Left ventricle myocardium inferior (tissue), 1 donor: ENCODE measurements at places on chromosomes 7 and 10.

- no peak for DNase-seq
Observed at GRCh38 chr10:111107846-111108245, 31.0 kb downstream of the ADRA2A start.

GRCh38 chr10:96211764-96212163, 59.6 kb downstream of the BLNK start:
- no peak for DNase-seq

DNA sequence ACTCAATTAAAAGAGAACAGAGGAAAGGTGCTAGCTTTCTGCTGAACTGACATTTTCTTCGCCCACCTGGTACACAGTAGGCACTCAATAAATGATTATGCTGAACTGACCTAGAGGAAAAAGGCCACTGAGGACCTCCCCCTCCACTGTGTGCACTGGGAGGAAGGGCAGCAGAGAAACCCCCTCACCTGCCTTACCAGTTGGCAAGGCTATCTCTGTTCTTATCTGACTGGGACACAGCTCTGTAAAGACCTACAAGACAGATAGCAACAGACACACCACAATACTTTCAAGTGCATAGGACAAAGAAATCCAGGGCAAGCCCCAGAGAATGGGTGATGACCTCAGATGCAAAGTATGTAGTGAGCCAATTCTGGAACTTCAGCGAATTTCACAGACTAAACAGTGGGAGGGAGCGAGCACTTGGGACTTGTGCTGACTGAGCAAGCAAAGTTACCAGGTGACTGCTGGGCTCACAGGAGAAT, 30.4 kb downstream of the PDLIM1 start:
- DNase-seq = no peak

GRCh38 chr7:97020601-97020995, 4.0 kb downstream of the DLX5 start:
- no peak for DNase-seq

- no peak for DNase-seq
Observed at GRCh38 chr7:66522518-66522917, 106.2 kb upstream of the KCTD7 start.

DNA sequence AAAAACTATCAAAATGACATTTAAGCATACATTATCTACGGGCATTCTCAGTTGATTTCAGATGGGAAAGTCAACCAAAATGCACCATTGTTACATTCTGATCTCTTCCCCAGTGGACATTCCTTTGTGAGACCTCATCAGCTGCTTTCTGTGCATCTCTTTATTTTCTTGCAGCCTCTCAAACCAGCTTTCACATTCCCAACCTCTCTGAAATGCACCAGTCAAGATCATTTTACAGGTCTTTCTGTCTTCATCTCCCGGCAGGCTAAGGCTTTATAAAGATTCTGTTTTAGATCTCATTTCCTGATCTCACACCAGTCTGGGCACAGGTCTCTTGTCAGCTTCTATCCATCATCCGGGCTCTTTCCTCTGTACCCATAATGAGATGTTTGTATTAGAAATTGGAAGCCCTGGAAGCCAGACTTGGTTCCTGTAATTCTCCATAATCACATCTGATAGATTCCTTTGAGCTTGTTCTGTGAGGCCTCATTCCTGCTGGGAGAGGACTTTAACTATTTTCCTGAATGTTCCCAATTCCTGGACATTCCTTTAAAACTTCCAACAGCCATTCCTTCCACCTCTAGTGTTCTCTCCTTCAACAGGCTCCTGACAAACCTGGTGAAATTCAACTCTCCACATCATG, 44.3 kb upstream of the ARL4A start:
- no peak for DNase-seq

DNA sequence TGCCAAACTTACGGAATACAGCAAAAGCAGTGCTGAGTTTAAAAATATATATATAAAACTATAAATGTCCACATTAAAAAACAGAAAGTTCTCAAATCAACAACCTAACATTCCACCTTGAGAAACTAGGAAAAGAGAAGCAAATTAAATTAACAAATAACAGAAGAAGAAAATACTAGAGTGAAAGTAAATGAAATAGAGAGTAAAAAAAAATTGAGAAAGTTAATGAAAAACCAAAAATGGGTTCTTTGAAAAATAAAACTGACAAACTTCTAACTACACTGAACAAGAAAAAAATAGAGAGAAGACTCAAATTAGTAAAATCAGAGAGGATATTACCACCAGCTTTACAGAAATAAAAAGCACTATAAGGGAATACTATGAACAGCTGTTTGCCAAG, 22.1 kb downstream of the RASGEF1A start:
- no peak for DNase-seq

DNA sequence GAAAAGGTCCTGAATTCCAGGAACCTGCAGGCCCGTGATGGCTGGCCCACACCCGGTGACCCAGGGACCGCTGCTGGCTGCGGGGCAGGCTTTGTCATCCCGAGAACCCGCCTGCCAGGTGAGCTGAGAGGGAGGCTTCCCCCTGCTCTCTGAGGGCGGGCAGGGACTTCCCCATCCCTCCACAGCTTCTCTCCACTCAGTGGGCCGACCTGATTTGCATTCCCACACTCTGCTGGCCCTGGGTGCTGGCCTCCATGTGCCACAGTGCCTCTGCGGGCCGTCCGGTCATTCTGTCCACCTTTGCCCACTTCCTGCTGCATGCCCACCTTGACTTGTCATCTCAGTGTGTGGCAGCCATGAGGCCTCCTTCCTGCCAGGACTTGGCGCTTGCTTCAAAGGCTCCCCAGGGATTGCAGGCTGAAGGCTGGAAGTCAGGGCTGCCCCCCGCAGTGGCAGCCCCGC, 35.3 kb downstream of the PALD1 start:
- DNase-seq = no peak

GRCh38 chr7:157652954-157653826, 316.4 kb downstream of the DNAJB6 start:
- DNase-seq = no peak

DNA sequence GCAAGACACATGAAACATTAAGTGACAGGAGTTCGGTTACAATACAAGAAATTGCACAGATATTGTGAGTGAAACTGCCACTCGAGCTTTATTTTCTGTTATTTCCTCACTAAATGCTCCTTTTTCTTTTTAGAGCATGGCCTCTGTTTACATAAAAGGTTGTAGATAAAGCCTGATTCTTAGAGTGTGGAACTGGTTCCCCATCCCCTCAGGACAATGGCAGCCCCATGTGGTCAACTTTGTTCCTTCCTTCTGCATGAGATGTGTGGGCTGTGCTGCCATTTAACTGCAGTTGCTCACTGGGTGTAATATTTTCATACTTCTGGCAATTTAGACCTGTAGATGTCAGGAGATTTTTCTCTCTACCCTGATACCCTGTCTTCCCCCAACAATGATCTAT, 70.2 kb downstream of the LRGUK start:
- no peak for DNase-seq

- no peak for DNase-seq
Observed at GRCh38 chr10:71605263-71605962, 114.2 kb downstream of the C10orf105 start.

GRCh38 chr7:139660317-139661042, 117.3 kb downstream of the HIPK2 start:
- no peak for DNase-seq

DNA sequence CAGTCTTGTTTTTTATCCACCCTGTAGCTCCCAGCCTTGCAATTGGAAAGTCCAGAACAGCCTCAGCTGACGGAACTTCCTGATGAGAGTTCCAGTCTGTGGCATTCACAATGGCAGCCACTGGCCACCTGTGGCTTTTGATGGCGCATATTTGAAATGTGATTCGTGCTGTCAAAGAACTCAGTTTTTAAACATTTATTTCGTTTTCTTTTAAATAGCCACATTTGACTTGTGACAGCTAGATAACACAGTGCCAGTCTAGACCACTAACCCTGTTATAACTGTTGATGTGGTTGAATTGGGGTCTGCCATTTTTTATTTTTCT, 97.3 kb downstream of the INPP5A start:
- DNase-seq = no peak

DNA sequence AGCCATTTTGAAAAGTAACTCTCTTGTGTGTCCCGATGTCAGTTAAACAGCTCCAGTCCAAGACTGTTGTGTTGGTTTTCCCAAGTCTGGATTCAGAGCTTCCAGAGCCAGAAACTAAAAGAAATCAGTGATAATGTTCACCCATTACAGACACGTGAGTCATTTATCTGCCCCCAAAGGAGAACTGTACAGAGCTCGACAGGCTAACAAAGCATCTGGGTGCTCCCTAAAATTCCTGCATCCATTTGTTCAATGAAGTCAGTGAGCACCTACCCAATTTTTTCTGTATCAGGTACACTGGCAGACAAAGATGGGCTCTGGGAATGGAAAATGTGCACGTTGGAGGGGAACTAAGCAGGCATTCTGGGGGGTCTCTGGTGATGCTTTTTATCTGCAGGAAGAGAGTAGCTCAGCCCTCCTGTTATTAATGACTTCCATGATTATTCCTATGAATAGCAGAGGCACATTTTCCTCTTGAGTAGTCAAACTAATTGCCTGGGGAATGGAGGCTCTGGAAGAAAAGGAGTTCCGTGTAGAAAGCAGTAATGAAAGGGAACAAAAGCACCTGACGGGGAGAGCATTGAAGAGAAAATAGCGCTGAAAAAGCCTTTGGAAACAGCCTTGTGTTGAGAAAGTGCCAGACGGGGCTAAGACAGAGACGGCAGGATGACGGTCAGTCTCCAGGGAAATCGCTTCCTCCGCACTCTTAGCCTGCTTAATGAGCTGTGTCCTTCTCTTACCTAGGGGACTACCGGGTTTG, 75.3 kb downstream of the GAD2 start:
- no peak for DNase-seq

DNA sequence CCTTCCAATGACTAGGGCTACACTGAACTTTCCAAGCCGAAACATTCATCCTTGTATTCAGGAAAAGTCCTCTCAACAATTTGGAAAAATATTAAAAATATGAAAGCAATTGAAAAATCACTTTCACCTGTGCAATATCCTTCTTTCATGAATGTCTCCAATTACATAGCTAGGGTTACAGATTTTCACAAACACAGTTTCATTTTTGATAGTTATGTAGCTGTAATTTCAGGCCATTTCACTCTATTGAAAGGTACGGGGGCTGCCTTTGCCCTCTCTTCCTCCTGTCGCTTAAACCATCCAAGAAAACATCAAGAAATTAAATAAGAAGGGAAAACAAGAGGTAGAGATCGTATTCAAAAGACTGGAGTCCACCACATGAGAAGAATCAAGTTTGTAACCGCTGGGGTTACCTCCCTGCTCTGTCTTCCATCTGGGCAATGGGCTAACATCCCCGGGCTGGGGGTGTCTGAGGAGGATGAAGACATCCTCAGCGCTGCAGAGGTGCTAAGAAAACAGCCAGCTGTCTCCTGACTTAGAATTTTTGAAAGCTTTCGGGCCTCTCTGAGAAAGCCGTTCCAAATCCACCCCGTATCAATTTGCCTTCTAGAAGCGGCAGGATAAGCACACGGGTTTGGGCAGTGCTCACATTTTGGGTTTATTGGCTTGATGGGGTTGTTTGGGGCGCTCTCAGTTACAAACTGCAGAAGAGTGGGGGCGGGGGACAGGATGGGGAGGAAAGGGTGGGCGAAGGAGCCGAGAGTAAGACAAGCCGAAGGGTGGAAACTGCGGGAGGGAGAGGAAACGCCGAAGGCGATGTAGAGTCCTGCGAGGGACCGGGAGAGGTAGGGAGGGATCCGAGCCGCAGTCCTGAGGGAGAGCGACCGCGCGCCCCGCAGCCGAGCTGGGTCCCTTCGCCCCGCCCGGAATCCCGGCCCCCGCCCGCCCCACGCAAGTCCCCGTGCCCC, 24.3 kb upstream of the VAX1 start:
- no peak for DNase-seq

- DNase-seq = no peak
Observed at GRCh38 chr10:86644152-86644793, 10.1 kb upstream of the OPN4 start.

- DNase-seq = no peak
Observed at GRCh38 chr10:114232561-114233176, 6.4 kb upstream of the VWA2 start.

GRCh38 chr7:22565315-22565811, 65.4 kb upstream of the STEAP1B start:
- DNase-seq = no peak

- no peak for DNase-seq
Observed at GRCh38 chr7:102008535-102009262, 191.3 kb downstream of the CUX1 start.

GRCh38 chr10:10903620-10904019, 114.1 kb upstream of the CELF2 start:
- no peak for DNase-seq

GRCh38 chr7:924541-925231, 29.8 kb downstream of the ADAP1 start:
- DNase-seq = peak; percentile 16

- no peak for DNase-seq
Observed at GRCh38 chr10:29249018-29249417, 39.9 kb upstream of the LYZL1 start.

DNA sequence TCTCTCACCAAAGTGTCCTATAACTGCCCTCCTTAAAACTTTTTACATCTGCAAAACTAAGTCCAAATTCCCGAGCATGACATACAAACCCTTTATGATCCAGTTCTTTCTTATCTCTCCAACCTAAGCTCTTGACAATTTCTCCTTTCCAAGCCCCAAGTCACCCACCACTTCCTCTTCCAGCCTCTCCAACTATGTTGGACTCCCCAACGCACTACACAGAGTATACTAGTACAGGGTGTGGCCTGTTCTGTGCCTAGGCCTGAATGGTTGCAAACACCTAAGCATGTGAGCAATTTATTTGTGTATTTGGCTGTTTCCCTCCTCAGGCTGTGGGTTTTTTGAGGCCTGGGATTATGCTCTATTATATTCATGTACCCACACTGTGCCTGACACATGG, 101.2 kb upstream of the APBB1IP start:
- DNase-seq = no peak

DNA sequence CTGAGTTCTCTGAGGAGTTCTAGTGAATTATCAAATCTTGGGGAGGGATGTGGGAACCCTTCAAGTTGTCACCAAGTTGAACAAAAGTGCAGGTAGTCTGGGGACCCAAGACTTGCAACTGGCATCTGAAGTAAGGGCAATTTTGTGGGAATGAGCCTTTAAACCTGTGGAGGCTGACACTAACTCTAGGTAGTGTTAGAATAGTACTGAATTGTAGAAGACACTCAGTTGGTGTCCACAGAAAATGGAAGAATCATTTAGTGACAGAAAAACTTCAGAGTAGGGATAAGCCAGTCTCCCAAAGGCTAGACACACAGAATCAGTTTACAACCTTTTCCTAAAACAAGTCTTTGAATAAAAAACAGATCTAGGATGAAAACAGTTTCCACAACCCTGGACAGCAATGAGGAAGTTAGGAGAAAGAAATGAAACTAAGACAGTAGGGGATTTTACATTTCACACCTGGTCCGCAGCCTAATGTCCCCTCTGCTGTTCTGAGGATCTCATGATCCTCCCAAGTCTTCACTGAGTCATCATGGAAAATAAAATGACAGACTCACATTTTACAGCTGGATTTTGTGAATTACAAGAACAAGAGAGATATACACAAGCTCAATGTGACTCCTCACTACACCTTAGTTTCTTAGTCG, 23.0 kb upstream of the ING3 start:
- DNase-seq = no peak

DNA sequence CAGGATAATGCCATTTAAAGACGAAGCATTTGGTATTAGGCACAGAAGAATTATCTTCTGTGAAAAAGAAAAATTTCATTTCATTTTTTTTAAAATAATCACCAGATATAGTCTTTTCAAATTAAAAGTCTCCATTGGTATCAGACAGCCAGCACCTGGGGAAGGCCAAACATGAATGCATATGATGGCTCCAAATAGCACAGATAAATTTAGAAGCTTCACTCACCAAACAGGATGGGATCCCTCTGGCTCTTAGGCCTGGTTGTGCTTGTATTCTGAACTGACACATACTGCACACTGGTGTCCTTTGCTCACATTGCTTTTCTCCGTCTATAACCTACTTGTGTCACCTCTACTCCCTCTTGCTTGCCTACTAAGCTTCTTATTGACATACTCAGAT, 169.5 kb upstream of the CHRM2 start:
- no peak for DNase-seq
